ENCODE measurements at places on chromosomes 7 and 10. TPM values are rescaled to one million over a fixed set of nuclear protein-coding genes. Genes with fewer than 3 reads are reported as not detected.

The GPR15LG gene
- total RNA-seq = not detected

The ADARB2 gene
- total RNA-seq = 0.10 TPM

The OR2A25 gene
- not detected for total RNA-seq

The GIMAP7 gene
- total RNA-seq = 20.4 TPM

The ANKRD61 gene
- 0.40 TPM for total RNA-seq

The LRRC17 gene
- 3.3 TPM for total RNA-seq

The ADRB1 gene
- total RNA-seq = 2.1 TPM

The GRB10 gene
- 113 TPM for total RNA-seq

The ZC3HAV1 gene
- 42.4 TPM for total RNA-seq

The VDAC2 gene
- 164 TPM for total RNA-seq

The AOAH gene
- 0.07 TPM for total RNA-seq

The NPTX2 gene
- total RNA-seq = 0.60 TPM

The NACAD gene
- 1.3 TPM for total RNA-seq

The ZSCAN21 gene
- total RNA-seq = 8.3 TPM

The GRIFIN gene
- total RNA-seq = not detected

The PIK3CG gene
- total RNA-seq = 4.7 TPM

The TFR2 gene
- total RNA-seq = 0.44 TPM

The FRMPD2 gene
- 0.05 TPM for total RNA-seq

The GPR85 gene
- total RNA-seq = 0.30 TPM
